ENCODE measurements at places on chromosomes 12 and 14.

GRCh38 chr12:30048371-30048770, 264.6 kb upstream of the TMTC1 start:
- ATAC-seq = no peak

DNA sequence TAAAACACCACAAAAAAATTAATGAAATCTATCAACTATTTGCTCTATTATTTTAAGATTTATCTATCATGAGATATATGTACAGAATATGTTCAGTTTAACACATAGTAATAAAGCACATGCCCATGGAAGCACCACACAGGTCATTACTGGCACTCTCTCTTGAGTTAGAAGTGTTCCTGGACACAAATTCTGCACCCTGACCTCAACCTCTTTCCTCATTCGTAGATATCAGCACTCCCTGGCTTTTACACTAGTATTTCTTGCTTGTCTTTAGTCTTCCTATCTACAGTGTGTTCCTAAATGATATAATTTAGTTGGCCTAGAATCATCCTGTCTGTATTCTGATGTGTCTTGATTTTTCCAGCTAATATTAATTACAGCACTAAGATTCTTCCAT, 321.0 kb upstream of the SOX5 start:
- no peak for ATAC-seq

DNA sequence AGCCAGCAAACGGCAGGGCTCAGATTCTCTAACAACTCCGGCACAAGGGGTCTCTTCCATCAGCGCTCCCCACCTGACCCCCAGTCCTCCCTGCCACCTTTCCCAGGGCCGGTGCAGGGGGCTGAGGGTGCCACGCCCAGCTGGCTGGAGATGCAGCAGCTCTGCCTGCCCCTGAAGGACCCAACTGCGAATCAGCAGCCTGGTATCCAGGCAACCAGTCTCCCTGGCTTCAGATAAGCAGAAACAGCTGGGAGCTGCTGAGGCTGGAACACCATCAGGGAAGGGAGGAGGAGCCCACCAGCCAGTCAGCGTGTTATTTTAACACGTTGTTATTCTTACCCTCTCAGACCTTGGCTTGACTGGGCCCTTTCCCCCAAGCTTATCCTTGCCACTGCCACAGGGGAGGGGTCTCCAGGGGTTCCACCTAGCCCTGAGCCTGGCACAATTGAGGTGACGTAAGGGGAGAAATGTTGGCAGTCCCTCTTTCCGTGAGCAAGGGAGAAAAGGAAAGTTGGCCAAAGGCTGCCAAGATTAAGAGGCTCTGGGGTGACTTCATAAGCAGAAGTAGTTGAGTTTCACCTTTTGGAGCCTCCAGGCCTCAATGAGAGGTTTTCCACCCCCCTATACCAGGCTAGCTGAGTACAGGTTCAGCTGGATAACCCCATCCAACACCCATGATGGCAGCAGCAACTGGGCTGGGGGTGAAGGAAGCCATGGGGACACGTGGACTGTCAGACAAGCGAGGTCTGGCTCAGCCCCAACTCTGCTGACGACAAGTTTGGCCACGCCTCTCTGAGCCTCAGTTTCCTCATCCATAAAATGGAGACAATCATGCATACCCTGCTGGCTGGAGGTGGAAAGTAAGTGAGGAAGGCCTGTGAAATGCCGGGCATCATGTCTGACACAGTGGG, 91.1 kb downstream of the IRF2BPL start:
- no peak for ATAC-seq

DNA sequence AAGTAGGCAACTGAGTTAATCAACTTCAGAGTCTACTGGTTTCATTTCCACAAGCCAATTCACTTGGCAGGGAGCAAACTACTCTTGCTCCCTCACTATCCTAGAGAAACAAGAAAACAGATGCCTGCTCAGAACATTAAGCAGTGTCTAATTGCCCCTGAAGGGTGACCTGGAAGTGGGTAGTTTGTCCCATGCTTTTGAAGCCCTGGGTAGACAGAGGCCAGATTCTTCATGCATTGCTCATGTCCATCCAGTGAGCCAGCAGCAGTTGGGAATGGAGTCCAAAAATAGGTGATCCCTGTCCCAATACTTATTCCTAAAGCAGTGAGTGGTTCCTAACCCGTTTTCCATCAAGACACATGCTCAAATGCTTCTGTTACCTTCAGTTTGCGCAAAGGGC, 48.8 kb downstream of the BICDL1 start:
- no peak for ATAC-seq

DNA sequence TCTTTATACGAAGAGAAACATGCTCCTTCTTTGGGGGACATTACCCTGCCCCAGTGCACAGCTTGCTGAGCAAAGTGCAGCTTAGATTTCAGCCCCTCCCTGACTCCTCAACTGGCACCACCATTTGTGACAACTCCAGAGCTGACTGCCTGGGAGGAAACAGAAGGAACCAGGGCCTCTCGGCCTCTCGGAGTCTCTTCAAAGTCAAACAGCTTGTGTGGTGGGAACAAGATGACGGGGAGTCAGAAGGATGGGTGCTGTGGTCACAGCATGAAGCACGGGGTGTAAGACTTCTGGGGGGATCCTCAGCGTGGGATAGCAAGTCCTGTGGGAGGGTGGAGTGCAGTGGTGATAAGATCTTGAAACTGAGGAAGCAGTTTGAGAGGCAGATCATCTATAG, 123.5 kb upstream of the BCL2L14 start:
- no peak for ATAC-seq

GRCh38 chr12:227923-228845, 14.2 kb upstream of the SLC6A12 start:
- ATAC-seq = no peak

DNA sequence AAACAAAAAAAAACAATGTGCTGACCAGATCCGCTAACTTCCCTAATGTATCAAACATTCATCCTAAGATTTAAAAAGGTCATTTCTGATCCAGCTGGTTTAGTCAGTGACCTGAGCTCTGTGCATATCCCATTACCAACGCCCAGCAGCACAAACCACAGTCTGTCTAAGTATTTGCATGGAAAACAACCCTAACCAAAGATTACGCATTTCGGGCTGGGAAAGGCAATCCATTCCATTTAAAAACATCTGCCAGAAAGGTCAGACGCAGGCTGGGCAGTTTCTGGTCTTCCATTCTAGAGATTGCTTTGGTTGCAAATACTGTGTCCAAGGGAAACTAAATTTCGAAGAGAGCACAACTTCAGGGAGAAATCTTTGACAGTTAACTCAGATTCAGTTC, 234.9 kb downstream of the FLRT2 start:
- ATAC-seq = no peak

DNA sequence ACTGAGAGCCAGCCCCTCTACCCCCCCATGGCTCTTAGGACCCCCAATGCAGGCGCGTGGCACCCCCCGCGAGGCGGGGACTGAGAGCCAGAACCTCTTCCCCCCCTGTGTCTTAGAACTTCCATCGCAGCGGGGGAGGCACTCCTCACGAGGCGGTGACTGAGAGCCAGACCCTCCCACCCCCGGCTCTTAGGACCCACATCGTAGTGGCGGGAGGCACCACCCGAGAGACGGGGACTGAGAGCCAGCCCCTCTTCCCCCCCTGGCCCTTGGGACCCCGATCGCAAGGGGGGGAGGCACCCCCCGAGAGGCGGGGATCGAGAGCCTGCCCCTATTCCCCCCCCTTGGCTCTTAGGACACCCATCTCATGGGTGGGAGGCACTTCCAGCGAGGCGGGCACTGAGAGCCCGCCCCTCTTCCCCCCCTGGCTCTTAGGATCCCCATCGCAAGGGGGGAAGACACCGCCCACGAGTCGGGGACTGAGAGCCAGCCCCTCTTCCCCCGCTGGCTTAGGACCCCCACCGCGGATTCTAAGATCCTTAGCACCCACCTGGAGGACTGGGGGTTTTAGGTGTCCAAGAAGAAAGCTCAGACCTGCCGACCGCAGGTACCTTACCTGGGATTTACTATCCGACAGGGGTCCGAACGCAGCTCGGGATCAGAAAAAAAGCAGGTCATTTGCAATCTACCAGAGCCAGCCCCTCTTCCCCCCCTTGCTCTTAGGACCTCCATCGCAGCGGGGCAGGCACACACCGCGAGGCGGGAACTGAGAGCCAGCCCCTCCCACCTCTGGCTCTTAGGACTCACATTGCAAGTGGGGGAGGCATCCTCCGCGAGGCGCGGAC, 44.9 kb downstream of the DDX11 start:
- peak; percentile 70 for ATAC-seq

- ATAC-seq = no peak
Observed at GRCh38 chr14:34237081-34237480, 225.0 kb downstream of the SPTSSA start.

GRCh38 chr12:68034567-68034966, 45.3 kb downstream of the IFNG-AS1 start:
- ATAC-seq = no peak

GRCh38 chr12:86172913-86173443, 83.2 kb downstream of the MGAT4C start:
- ATAC-seq = no peak

- peak; percentile 34 for ATAC-seq
Observed at GRCh38 chr14:104221636-104222369, 83.4 kb downstream of the KIF26A start.

DNA sequence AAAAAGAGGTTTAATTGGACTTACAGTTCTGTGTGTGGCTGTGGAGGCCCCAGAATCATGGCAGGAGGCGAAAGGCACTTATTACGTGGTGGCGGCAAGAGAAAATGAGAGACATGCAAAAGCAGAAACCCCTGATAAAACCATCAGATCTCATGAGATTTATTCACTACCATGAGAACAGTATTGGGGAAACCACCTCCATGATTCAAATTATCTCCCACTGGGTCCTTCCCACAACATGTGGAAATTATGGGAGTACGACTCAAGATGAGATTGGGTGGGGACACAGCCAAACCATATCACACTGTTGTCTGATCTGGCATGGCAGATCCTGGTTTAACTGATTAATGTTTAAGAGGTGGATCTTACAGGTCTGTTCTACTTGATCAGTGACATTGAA, 5.6 kb downstream of the DDX47 start:
- ATAC-seq = no peak

GRCh38 chr12:73308079-73308478, 1035.9 kb downstream of the TRHDE start:
- ATAC-seq = no peak

DNA sequence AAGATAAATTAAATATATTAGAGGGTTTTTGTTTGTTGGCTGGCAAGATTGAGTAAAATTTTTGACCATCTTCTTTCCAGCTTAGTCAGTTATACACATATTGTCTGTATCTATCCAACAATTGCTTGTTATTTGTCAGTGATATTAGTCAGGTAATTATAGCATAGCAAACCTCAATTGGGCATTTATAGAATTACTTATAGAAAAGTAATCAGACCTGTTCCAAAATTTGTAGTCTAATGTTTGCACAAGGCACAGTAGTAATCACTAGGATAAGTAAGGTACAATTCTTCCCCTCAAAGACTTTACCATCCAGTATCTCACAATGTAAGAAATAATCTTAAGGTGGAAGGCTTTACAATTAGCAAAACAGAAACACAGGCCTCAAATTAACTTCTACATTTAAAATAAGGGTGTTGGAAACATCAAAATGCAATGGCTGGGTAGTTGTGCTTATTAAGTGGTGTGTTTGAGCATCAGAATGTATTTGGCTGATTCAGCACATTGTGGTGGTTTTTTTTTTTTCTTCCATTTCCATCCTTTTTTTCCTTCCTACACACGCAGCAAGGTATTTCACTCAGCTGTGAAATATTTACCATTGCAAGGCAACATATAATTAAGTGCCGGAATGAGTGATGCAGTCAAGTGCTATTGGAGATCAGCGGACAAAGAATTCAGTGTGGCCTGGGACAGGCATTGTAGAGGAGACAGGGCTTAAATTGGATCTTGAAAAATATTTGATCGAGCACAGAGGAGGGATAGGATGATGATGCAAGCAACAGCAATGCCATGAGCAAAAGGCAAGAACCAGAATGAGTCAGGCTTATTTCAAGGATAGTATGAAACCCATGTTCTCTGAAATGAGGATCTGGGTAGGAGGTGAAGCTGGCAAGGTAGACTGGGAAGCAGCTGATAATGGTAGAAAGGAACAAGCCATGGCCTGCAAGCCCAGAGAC, 178.2 kb downstream of the AKAP6 start:
- ATAC-seq = no peak
